ENCODE measurements at places on chromosomes 11 and 22.

GRCh38 chr11:61607920-61608599, 27.2 kb upstream of the SYT7 start:
- DNase-seq = no peak

GRCh38 chr22:37633089-37633624, 6.3 kb upstream of the SH3BP1 start:
- DNase-seq = no peak

DNA sequence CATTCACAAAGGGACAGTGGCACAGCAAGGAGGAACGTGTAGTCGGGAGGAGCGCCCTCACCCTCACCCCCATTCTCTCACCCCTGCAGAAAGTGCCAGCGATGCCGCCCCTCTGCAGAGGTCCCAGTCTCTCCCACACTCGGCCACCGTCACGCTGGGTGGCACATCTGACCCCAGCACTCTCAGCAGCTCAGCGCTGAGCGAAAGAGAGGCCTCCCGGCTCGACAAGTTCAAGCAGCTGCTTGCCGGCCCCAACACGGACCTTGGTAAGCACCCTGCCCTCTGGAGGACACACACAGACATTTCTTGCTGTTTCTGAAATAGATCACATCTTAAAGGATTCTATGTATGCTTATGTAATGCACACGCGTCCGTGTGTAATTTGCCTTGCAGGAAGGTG, 34.9 kb downstream of the TBC1D22A start:
- DNase-seq = no peak

DNA sequence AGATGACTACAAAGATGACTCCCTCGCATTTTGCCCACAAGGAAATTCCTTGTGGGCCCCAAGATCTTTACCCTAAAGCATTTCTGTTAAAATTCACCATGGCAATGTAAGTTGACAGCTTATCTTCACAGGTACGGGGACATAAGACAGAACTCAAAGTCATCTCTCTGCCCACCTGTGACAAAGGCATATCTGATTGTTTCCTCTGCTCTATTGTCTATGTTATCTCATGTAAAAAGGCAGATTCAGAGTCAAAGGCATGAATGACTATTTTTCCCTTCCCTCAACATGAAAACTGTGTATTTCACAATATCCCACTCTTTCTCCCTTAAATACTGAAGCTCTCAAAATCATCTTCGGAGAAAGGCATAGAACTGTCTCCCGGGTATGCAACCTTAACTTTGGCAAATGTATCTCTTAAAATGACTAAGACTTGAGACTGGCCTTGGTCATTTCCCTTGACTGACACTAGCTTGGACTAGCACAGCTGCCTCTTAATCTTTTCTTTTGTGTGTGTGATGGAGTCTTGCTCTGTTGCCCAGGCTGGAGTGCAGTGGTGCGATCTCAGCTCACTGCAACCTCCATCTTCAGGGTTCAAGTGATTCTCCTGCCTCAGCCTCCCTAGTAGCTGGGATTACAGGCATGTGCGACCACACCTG, 103.2 kb downstream of the MICAL3 start:
- no peak for DNase-seq

DNA sequence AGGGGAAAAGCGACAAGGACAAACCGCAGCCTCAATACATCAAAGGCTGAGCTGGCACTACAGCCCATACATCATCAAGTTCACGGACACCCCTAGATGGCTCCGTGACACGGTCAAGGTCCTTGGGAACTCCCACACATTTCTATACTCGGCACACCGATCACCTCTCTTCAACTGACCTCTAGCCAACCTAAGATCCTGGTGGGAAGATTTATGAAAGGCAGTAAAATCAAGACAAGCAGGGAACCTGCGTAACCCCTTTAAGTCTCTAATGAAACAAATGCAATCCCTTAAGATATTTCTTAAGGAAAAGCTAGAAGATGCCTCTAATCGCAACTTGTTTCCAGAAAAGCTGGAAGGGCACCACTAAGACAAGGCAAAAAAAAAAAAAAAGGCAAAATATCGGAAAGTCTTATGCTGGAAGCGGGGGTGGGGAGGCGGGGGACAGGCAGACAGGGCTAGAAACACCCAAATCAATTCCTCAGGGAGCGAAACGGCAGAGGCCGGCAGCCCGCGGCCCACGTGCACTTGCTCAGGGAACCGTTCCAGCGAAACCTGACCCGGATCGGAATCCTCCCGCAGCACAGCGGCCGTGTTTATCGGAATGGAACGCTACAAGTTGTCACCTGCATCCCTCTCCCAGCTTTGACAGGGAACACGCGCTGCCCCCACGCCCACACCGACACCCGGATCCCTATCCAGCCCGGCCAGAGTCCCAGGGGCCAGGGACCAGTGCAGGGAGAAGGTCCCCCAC, 1.4 kb downstream of the ARHGAP20 start:
- peak; percentile 10 for DNase-seq

DNA sequence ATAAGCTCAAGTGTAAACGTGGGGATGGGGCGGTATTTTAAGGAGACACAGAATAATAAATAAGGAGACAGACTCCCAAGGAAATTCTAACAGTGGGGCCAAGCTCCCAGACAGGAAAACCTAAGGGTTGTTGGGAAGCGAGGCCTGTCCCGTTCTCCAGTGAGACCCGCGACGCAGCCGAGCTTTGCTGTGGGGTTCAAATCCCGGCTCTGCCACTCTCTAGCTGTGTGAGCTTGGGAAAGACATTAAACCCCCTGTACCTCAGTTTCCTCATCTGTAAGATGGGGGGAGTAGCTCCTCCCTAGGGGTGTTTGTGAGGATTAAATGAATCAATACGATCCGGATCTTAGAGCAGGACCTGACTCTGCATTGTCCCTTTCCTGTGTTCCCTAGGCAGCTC, 106.8 kb downstream of the TRIM29 start:
- DNase-seq = no peak

DNA sequence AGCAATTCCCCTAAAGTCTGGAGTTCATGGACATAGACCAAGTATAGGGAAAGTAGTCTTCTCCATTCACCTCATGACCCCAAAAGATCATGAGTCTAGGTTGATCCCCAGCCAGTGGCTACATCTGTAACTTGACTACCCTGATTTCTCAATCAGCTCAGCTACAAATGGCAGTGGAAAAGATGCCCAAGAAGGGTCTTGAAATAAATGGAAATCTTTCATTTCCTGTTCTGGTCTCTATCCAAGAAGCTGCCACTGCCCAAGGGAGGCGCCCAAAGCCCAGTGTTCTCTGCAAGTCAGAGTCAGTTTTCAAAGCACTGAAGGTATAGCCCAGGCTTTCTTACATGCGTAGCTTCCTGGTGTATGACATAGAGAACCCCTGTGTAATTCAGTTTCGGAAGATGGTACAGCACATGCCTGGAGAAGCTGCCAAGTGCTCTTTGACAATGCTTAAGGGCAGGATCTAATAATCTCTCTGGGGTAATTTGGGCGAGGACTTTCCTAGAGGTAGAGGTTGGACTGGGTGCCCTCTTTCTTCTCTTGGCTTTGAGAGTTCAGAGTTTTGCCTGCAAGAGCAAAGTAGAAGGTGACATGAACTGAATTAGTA, 101.1 kb downstream of the ADAMTS15 start:
- DNase-seq = no peak

GRCh38 chr11:20355221-20356219, 8.0 kb upstream of the HTATIP2 start:
- no peak for DNase-seq

DNA sequence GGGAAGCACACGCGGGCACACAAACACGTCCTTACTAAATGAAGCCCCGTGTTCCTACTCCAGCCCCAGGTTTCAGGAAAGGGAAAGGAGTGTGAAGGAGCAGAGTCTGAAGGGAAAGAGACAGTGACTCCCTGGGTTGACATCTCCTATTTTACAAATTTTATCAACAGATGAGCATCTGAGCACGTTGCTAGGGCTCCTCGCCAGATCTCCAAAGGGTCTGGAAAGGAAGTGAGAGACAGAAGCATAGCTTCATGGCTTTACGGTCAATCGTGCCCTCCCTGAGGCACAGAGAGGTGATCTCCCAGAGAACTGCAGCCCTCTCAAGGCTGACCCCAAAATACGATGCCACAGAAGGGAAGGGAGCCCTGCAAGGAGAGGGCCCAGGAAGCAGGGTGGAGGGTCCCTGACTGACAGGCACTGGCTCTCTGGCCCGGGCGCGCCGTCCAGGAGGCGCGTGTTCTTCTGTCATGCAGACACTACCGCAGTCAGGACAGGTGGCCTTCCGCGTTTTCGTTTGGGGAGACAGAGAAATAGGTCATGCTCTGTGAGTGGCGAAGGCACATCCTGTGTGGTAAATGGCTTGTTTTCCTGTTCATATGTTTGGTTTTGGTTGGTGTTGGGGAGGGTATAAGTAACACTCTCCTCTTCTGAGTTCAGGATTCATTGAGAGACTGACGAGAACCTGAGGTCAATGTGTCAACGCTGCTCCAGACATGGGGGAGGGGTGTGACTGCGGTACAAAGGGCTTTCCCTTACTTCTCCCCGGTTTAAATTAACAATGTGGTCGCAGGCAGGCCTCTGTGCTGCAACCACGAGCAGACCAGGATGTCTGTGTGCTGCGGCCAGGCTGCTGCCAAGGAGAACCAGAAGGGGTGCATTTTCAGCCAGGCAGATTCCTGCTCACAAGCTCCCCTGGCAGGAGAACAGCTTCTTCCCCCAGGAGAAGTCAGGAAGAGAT, 813.3 kb downstream of the OPCML start:
- no peak for DNase-seq

GRCh38 chr22:44889255-44889878, 120.4 kb downstream of the PHF21B start:
- no peak for DNase-seq

- no peak for DNase-seq
These were observed 60.0 kb downstream of the RTL6 start for GRCh38 chr22:44438056-44438455.

DNA sequence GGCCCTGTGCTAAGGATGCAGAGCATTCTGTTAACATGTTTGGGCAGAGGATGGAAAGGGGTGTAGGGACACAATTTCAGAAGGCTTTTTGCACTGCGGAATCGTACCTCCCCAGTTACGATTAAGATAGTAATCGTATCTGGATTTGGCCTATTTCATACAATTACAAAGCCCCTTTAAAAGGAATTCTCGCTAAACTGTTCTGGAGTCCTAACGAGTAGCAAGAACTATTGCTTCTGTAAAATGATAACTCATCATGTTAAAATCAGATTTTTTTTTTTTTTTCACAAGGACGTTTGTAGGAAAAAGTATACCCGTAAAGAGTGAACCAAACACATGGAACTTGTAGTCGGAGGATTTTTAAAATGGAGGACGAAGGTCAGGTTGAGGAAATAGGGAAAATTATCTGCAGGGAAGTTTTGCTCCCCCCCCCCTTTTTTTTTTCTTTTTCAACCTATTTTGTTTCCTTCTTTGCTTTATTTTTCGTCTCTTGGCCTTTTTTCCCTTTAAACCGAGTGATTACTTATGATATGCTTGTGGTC, 934 bp downstream of the HSD17B12 start:
- no peak for DNase-seq

DNA sequence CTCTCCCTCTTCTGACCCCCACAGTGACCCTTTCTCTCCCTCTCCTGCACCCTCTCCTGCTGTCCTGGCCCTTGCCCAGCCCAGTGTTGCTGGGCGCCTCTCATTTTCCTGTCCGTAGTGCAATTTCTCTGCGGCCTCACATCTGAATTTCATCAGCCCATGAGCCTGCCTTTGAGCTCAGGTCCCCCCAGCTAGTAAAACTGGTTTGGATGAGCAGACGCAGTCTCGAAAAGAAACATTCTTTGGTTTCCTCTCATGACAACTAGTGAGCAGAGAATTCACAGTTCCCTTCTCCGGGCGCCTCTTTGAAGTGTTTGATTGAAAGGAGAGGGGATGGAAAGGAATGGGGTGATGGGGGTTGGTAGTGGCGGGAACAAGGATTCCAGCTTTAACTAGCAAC, 126.0 kb upstream of the CADM1 start:
- DNase-seq = no peak

Data from amygdala (tissue), 56 donors.